Inflammatory macrophage (primary cell): ENCODE measurements at places on chromosomes 13 and 19.
A peak's percentile ranks its signal among the peaks of the same experiment; 100 is the strongest.

GRCh38 chr13:89791971-89792630 is 1555.4 kb upstream of the MIR17HG start:
- no peak for DNase-seq

DNA sequence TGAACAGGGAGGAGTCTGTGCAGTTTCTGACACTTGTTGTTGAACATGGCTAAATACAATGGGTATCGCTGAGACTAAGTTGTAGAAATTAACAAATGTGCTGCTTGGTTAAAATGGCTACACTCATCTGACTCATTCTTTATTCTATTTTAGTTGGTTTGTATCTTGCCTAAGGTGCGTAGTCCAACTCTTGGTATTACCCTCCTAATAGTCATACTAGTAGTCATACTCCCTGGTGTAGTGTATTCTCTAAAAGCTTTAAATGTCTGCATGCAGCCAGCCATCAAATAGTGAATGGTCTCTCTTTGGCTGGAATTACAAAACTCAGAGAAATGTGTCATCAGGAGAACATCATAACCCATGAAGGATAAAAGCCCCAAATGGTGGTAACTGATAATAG is 16.1 kb downstream of the CEACAM6 start:
- no peak for DNase-seq

DNA sequence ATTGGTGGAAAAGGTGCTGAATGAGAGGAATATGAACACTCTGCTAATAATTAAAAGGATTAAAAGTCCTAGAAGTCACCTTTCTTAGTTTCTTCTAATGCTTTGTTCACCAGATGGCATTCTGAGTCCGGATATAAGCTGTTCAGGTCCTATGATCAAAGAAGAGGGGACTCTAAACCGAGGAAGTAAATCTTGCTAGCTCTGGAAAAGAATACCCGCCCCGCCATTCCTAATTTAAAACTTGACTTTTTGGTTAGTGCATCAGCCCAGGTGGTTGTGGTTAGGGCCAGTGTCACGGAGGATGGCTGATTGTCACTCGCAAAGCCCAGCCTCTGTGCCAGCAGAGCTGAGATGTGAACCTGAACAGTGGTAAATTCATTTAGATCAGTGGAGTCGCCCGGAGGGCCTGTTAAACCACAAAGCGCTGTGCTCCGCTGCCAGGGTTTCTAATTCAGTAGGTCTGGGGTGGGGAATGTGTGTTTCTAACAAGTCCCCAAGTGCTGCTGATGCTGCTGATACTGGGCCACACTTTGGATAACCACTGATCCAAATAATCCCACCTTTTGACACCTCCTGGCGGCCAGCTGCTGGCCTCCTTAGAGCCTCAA is 425.4 kb downstream of the DCT start:
- DNase-seq = no peak

- peak; percentile 97 for DNase-seq
Observed at GRCh38 chr19:13116282-13117175, at the start of gene TRMT1. TSS of gene TRMT1 (minus strand) at chr19:13116740. CDS start at chr19:13116399, 341 bp downstream.
